ENCODE measurements at places on chromosomes 12 and 14.

- DNase-seq: no peak
These were observed 32.9 kb downstream of the TXNRD1 start for GRCh38 chr12:104248444-104248843.

GRCh38 chr12:18323159-18323558, 61.8 kb downstream of the PIK3C2G start:
- no peak for DNase-seq

DNA sequence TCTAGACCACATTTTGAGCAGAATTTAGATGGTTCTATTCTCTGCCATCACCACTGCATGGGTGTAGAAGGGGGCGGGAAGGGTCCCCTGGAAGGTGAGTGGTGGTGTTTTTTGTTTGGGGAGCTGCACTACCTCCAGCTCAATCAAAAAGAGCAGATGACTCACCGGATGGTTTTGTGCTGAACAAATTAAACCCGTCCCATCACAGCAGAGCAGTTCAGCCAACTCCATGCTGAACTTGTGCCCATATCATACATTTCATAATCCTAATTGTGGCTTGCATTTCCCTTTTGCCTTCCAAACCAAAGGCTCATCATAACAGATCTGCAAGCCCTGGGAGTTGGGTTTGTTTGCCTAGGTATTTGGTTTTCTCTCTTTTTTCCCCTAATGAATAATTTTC, 53.0 kb upstream of the RPH3A start:
- no peak for DNase-seq

DNA sequence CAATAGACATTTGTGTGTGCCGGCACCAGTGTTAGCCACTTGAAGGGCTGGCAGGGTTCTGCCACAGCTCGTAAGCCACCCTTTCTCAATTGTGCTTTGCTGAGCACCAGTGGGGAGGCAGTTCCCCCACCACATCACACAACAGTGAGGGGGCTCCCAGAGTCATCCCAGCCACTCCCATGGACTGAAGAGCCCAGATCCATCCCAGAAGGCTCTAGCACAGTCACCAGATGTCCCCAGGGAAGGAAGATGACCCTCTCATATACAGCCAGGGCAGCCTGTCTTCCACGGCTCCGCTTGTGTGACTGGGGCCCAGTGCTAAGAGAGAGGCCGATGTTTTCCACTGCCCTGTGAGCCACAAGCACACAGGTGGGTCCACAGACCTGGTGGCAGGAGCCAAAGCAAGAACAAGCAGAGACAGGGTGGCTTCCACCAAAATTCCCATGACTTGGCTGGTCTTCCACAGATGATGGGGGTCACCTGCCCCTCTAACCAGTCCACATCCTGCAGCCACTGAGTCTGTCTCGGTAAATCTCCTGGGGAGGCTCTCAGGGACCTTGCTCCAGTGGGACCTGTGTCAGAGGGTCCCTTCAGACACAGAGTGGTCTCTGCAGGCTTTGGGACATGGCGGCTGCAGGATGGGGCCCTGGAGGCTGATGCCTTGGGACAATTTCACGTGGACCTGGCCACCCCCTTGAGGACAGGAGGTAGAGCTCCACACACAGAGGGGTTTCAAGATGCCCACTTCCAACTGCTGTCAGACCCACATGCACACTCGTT, 71.9 kb upstream of the DDX11 start:
- no peak for DNase-seq

DNA sequence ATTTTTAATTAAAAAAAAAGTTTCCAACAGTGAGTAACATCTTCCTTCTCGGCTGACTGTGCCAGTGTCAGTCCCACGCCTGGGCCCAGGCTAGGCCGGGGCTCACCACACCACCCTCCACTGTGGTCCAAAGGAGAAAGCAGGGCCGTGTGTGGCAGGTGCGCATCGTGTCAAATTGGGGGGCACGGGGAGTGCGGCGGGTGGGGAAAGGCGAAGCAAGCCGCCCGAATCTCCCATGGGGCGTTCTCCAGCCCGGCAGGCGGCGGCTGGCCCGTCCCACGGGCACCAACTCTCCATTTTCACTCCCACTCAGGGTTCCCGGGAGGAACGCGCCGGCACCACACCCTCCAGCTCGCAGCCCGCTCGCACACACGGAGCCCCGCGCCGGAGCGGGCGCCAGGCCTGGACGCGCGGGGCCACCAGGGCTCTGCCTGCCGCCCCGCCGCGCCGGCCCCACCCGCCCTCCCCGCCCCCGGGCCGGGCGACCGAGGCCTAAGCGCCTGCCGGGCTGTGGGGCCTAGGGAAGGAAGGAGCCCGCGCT, 604 bp downstream of the EEA1 start:
- no peak for DNase-seq

GRCh38 chr12:76256321-76256720, 91.9 kb downstream of the BBS10 start:
- no peak for DNase-seq

DNA sequence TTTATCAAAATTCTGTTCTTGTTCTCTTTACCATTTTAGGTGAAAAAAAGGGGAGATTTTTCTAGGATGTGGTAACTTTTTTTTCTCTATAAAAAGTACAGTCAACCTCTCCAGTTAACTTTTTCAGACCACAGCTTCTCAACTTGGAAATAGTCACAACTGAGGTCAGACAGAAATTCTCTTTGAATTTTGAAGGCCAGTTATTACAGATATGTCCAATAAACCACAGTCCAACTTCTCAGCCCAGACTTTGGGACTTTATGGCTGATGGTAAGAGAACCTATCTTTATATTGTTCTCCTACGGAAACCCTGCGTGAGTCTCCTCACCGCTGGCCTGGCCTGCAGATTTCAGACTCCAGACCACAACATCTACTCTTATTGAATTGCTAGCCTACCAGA, 176.7 kb downstream of the DACT1 start:
- no peak for DNase-seq

GRCh38 chr12:49030714-49031572, 12.4 kb upstream of the PRKAG1 start:
- no peak for DNase-seq

DNA sequence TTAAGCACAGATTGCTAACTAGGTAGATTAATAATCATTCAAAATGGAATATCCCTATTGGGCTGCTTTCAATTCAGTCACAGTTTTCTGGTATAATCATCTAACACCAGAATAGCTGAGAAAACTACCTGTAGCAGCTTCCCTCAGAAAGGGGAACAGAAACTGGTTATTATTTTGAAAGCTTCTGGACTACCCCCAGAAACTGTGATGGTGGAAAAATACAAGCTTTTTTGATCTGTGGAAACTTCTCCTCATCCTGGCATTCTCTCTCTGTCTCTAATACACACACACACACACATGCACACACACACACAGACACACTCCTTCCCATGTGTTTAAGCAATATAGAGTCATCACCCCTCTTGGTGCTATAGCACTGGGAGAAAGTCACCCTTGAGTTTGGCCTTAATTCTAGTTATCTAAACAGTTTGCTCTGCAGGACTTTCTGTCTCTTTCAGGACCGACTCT, 251.5 kb upstream of the LMO3 start:
- no peak for DNase-seq

- no peak for DNase-seq
These were observed 117.7 kb downstream of the ADCK1 start for GRCh38 chr14:77917491-77918201.

GRCh38 chr14:52769887-52770286, 21.5 kb downstream of the GNPNAT1 start:
- no peak for DNase-seq

DNA sequence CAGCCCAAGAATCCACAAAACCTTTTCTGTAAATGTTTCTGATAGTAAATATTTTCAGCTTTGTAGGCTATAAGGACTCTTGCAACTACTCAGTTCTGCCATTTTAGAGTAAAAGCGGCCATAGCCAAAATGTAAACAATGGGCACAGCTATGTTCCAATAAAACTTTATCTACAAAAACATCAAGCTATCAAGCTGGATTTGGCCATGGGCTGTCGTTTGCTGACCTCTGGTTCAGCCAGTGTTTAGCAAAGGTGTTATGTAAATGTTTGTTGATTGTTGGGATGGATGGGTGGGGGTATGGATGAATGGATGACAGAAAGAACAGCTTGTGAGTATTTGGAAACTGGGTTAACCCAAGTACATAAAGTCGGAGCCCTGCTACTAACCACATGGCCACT, 111.1 kb upstream of the VRK1 start:
- no peak for DNase-seq

GRCh38 chr14:38723959-38724358, 379.1 kb downstream of the SEC23A start:
- DNase-seq: no peak

DNA sequence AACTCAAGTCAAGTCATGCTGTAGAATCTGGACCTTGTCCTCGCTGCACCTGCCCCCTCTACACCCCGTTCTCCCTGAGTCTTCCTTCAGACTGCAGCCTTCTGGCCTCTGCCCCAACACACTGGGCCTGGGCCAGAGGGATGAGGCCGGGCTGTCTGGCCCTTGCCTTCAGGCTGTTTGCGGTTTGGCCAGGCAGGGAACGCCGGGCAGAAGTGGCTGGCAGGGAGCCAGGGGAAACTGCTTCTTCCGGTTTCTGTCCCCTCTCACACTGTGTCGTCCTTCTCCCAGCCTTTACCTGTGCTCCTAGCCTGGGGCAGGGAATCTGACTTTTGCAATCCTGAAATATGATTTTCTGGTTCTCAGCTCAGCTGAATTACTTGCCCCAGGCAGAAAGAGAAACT, 13.5 kb downstream of the DGLUCY start:
- DNase-seq: no peak

- DNase-seq: no peak
These were observed 817.0 kb downstream of the FLRT2 start for GRCh38 chr14:86346818-86347384.

DNA sequence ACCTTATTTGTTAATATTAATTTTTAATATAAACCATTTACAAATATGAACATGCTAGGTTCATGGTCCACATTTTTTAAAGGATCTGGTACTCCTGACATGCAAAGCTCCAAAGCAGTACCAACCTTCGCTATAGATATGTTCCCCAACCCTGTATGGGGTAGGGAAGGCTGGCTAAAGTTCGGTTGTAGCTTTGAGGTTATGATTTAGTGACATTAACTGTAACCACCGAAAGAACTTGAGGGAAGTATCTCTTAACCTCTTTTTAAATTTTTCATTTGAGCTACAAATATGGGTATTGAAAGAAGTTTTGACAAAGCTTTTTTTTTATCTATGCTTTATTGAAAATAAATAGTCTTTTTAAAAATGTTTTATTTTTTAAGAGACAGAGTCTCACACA, 115.5 kb downstream of the DYRK2 start:
- DNase-seq: no peak

DNA sequence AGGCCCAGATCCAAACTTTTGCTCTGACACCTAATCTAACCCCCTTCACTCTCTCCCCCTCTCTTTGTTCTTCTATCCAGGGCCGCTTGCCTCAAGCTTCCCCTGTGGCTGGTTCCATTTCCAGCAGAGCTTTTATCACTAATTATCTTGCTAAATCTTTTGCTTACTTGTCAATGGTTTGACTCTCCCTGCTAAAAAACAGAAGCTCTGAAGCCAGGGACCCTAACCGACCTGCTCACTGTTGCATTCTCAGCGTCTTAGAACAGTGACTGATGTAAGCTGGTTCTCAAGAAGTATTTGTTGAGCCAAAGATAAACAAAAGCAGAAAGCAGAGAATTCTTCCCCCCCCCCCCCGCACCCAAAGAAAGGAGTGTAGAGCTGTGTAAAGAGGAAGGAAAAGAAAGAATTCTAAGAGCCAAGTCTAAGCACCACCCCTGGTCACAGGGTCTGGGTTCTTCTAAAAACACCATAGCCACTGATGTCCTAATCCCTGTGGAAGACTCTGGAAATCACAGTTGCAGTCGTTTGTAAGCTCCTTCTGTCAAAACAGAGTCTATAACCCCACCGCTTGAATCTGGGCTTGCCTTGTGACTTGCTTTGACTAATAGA, 385.8 kb downstream of the MED13L start:
- DNase-seq: no peak

- no peak for DNase-seq
These were observed 417.7 kb downstream of the FLRT2 start for GRCh38 chr14:85947461-85948139.
